Thoracic aorta (tissue), 2 donors: ENCODE measurements at places on chromosomes 5 and 9. TPM values are rescaled to one million over a fixed set of nuclear protein-coding genes. Genes with fewer than 3 reads are reported as not detected.

- no peak for DNase-seq
- H3K4me3 ChIP-seq = no peak overlapping the region
- H3K4me1 ChIP-seq = no peaks in the 10 kb centered on the region
- no peaks in the 10 kb centered on the region for H3K36me3 ChIP-seq
- no peak overlapping the region for H3K27ac ChIP-seq
- H3K27me3 ChIP-seq = no peaks in the 10 kb centered on the region
Observed at GRCh38 chr5:147645197-147645596, 135.3 kb upstream of the DPYSL3 start.

DNA sequence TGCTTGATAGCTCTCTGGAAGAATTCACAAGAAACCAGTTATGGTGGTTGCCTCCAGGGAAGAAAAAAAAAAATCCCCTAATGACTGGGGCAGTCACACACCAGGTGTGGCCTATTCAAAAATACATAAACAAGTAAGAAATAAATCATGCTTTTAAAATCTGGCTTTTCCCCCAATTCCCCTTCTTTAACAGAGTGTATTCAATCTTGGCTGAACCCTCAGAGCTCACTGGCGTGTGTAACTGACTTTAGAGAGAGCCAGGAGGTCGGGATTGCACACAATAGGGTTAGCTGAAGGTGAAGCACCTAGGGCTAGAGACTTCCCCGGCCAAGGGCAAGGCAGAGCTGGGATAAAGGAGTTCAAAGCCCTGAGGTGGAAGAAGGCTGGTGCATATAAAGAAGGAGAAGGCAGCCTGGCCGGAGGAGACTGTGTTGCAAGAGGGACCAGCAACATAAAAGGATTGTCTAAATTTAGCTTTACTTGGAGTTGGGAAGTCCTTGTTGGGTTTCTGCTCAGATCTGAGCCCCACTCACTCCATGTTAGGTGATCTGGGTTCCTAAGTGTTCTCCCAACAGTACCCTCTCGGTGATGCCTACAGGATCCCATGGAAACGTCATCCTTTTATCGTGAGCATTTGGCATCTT lies 19.7 kb downstream of the FNBP1 start:
- peaks cover 43% of the 10 kb centered on the region for H3K4me1 ChIP-seq
- no peaks in the 10 kb centered on the region for H3K36me3 ChIP-seq
- no peak overlapping the region for H3K4me3 ChIP-seq
- DNase-seq = no peak
- peak overlapping the region; percentile 48 for H3K27ac ChIP-seq
- no peaks in the 10 kb centered on the region for H3K27me3 ChIP-seq

- H3K27me3 ChIP-seq = no peaks in the 10 kb centered on the region
- H3K36me3 ChIP-seq = no peaks in the 10 kb centered on the region
- peak; percentile 47 for DNase-seq
Observed at GRCh38 chr5:108727651-108728565, 19.8 kb upstream of the FER start.

Gene SNCB
- total RNA-seq = not detected

GRCh38 chr5:111668477-111669414 lies 88.2 kb downstream of the NREP start:
- no peaks in the 10 kb centered on the region for H3K4me1 ChIP-seq
- H3K27me3 ChIP-seq = no peaks in the 10 kb centered on the region
- H3K36me3 ChIP-seq = no peaks in the 10 kb centered on the region
- H3K27ac ChIP-seq = no peak overlapping the region
- H3K4me3 ChIP-seq = no peak overlapping the region
- no peak for DNase-seq

DNA sequence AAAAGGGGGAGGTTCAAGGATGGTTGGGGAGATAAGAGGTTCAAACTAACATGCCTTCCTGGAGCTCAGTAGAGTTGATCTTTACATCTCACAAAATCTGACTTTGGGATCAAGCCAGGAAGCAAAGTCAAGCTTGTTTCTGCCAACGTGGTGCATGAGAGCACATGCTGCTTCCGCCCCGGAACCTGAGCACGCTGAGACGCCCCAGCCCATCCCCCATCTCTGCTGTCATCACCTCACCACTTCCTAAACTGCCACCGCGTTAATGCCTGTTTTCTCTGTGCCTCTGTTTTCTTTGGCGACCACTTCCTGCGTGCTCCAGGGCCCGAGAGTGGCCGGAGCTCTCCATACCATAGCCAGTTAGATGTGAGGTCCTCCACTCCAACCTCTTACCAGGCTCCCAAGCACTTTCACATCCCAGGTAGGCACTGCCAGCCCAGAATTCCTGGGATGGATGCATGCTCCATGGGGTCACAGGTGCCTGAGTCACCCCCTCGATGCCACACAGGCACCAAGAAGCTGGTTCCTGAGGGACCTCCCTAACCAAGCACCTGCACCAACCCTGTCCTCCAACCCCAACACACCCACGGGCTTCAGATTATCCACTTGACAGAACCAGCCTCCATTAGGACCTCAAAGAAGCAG lies 31.2 kb upstream of the AFAP1L1 start:
- H3K4me1 ChIP-seq = no peaks in the 10 kb centered on the region
- no peak overlapping the region for H3K27ac ChIP-seq
- peaks cover 22% of the 10 kb centered on the region for H3K36me3 ChIP-seq
- no peak for DNase-seq

Gene TXN
- total RNA-seq = 47.5 TPM

GRCh38 chr9:7500521-7500920 lies 299.1 kb downstream of the DMAC1 start:
- no peaks in the 10 kb centered on the region for H3K36me3 ChIP-seq
- no peak for DNase-seq
- no peaks in the 10 kb centered on the region for H3K27me3 ChIP-seq
- H3K4me1 ChIP-seq = no peaks in the 10 kb centered on the region
- no peak overlapping the region for H3K4me3 ChIP-seq

DNA sequence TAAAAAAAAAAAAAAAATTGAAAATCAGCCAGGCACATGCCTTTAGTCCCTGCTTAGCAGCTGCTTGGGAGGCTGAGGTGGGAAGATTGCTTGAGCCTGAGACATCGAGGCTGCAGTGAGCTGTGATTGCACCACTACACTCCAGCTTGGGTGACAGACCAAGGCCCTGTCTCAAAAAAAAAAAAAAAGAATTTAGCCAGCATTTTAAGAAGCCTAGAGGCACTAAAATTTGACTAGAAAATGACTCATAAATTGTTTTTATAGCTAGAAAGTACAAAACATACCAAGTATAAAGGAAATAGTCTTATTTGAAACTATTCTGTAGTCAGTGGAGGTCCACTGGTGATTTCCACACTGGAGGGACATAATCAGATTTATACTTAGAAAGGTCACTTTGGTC lies 17.5 kb downstream of the LRRC70 start:
- H3K4me3 ChIP-seq = no peak overlapping the region
- no peak for DNase-seq
- H3K27me3 ChIP-seq = no peaks in the 10 kb centered on the region
- no peaks in the 10 kb centered on the region for H3K4me1 ChIP-seq

Gene GNA14
- 5.8 TPM for total RNA-seq

DNA sequence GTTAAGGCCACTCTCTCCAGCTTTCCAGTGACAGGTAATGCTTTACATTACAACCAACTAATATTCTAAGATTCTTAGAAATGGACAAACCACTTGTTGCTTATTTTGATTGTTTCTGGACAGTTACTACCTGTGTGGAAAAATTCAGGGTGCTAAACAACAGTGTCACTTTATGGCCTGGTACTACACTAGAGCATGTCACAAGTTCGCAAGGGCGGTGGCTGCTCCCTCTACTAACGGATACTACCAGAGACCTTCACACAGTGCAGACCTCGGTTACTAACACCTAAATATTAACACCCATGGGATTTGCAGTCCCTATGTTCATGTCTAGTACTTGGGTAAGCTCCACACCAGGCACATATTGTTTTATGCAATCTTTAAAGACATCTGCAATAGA lies 13.4 kb downstream of the HMGXB3 start:
- peaks cover 39% of the 10 kb centered on the region for H3K36me3 ChIP-seq
- no peak for DNase-seq
- H3K4me3 ChIP-seq = no peak overlapping the region
- no peaks in the 10 kb centered on the region for H3K4me1 ChIP-seq
- no peaks in the 10 kb centered on the region for H3K27me3 ChIP-seq
- H3K27ac ChIP-seq = no peak overlapping the region

Gene TIFAB
- not detected for total RNA-seq

- no peaks in the 10 kb centered on the region for H3K27me3 ChIP-seq
- H3K27ac ChIP-seq = no peak overlapping the region
- peaks cover 23% of the 10 kb centered on the region for H3K36me3 ChIP-seq
- DNase-seq = no peak
- H3K4me3 ChIP-seq = no peak overlapping the region
Observed at GRCh38 chr5:154460172-154460571, 14.4 kb downstream of the SAP30L start.

DNA sequence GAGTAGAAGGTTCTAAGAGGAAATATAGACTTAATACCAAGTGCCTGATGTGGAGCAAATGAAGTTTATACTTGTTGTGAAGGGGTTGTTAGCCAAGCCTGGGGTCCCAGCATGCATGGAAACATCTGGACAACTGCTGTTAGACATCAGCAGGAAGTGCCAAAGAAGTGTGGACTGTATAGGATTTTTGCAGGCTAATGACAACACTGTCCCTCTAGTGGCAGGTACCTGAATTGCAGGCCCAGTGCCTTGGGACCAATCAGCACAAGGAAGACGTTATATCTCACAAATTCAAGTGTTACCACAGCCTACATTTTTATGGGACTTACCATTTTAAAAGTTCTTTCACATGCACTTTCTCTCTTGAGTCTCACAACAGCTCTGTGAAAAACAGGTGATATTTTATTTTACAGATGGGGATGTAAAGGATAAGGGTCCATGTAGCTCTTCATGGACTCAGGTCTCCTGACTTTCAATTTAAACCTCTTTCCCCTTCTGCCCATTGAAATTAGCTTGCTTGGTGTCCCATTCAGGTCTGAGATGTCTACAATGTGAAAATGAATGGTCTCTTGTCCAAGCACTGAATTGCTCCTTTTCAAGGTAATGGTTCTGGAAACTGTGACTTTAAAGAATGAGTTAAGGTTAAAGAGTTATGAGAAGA lies 89.0 kb upstream of the MAP1B start:
- no peak for DNase-seq
- no peaks in the 10 kb centered on the region for H3K27me3 ChIP-seq
- H3K4me3 ChIP-seq = no peak overlapping the region

GRCh38 chr5:91283899-91284298 lies 99.2 kb downstream of the ARRDC3 start:
- H3K27ac ChIP-seq = no peak overlapping the region
- no peak for DNase-seq
- no peak overlapping the region for H3K4me3 ChIP-seq
- H3K4me1 ChIP-seq = no peaks in the 10 kb centered on the region
- no peaks in the 10 kb centered on the region for H3K36me3 ChIP-seq

DNA sequence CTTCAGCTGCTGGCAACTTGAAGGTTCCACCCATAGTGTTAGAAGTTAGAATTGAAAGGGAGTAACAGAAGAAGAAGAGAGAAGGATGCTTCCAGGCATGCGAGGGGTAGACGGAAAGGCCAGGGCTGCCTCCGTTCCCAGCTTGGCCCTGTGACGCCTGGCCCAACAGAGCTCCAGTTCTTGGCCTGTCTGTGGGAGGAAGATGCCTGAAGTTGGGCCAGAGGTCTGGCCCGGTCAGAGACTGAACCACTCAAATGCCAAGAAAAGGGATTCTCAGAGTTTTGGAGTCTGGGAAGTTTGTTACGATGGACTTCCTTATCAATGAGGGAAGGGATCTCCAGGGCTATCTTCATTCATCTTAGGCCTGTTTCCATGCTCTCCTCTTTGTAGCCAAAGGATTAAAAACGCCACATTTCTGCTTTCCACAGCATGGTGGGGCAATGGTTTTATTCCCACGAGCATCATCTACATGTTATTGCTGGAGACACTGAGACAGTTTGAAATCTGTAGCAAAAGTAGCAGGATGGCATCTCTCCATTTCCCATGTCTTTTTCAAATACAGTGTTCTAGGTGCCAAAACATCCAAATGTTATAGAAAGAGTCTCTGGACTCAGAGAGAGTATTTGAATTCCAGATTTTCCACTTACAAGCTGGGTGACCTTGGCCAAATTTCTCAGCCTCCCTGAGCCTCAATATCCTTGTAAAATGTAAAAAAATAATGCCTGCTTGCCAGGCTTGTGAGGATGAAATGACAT lies 65.4 kb upstream of the ANKRD55 start:
- H3K4me3 ChIP-seq = no peak overlapping the region
- no peak for DNase-seq
- no peaks in the 10 kb centered on the region for H3K36me3 ChIP-seq
- no peak overlapping the region for H3K27ac ChIP-seq
- H3K27me3 ChIP-seq = no peaks in the 10 kb centered on the region
- peaks cover 19% of the 10 kb centered on the region for H3K4me1 ChIP-seq

- no peak for DNase-seq
- no peaks in the 10 kb centered on the region for H3K27me3 ChIP-seq
- no peak overlapping the region for H3K4me3 ChIP-seq
- H3K27ac ChIP-seq = no peak overlapping the region
- H3K36me3 ChIP-seq = no peaks in the 10 kb centered on the region
Observed at GRCh38 chr5:156435101-156435500, 108.1 kb downstream of the SGCD start.

DNA sequence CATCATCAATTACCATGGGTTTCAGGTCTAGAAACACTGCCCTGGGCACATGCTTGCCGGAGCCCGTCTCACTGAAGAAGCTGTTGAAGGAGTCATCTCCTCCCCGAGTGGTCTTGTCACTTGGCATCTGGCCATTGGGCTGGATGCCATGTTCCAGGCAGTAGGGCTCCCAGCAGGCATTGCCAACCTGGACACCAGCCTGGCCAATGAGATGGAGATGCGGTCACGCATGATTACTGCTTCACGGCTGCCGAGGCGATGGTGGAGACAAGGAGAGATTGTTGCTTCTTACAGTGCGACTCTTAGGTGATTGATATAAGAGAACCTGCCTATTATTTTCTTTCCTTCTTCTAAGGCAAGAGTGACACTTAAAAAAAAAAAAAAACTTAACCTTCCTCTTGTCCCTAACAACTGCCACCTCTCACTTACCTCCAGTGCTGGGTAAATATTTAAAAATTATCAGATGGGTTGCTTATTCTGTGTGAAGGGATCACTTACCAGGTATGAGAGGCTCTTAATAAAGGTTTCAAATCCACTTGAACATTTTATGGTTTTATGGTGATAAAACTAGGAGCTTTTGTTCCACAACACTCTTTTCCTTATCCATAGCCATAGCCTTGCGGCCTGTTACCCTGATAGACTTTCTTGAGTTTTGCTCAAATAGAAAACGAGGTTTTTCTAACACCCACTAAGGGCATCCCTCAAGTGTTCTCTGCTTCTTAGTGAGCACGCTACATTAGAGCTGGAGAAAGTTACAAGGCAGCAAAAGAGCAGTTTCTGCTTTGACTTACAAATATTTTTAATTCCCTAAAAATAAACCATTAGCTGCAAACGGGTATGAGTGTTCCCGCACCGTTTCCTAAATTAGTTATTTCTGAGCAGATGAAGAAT lies 41.2 kb downstream of the NIM1K start:
- H3K27ac ChIP-seq = no peak overlapping the region
- H3K36me3 ChIP-seq = no peaks in the 10 kb centered on the region
- H3K27me3 ChIP-seq = no peaks in the 10 kb centered on the region
- no peak overlapping the region for H3K4me3 ChIP-seq

DNA sequence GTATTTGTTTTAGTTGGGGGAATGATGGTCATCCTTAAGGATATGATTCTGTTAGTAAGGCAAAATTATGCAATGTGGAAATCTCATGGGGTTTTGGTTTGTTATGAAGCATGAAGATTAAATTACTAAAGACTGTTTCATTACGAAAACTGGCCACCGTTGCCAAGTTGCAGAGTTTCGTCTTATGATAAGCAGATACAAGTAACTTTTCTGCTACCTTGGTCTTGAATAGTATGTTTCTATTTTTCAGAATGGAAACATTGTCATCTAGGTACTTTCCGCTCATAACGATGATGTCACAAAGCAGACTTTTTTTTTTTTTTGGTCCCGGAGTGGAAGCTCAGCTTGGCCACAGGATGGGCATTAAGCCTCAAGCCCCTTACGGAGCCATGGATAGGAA lies 4.2 kb downstream of the CCNI2 start:
- no peaks in the 10 kb centered on the region for H3K27me3 ChIP-seq
- no peak overlapping the region for H3K4me3 ChIP-seq
- no peak for DNase-seq
- no peak overlapping the region for H3K27ac ChIP-seq
